T47D (cell line): ENCODE measurements at places on chromosomes 2 and 18.

GRCh38 chr18:39346916-39347315, 1781.3 kb upstream of the CELF4 start:
- no peak for DNase-seq

DNA sequence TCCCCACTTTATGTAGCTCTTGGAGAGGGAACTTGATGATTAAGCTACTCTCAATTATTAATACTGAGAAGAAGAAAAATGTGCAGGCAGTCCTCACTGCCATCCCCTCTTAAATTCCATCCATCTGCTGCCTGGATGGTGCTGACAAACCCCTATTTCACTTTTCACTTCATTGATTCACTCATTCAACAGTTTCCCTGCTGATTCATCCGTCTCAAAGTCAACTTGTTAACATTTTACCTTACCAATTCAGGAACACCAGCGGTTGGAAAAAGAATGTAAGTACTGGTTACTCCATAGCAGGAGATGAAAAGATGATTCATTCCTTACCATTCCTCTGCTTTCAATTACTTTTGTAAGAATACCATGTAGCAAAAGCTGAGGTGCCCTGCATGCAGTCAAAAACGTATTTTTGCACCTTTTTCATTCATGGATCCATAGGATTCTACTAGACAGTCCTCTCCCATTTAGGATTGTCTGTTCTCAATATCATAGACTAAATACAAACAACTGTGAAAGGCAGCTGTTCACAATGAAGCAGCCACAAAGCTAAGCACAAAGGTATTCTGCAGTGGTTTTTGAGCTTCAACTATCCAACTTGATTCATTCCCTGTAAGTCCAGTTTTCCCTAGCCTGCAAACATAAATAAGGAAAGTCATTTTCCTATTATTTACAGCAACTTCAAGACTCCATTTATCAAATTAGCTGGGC, 262.0 kb downstream of the MREG start:
- no peak for DNase-seq

GRCh38 chr2:47724221-47724981, 58.5 kb upstream of the MSH6 start:
- DNase-seq = no peak

GRCh38 chr2:134549104-134549503, 169.7 kb downstream of the TMEM163 start:
- no peak for DNase-seq

- no peak for DNase-seq
Observed at GRCh38 chr2:206189691-206190090, 30.0 kb downstream of the EEF1B2 start.
